Jurkat, Clone E6-1 (cell line): ENCODE measurements at places on chromosomes 3 and 15.

GRCh38 chr15:100112636-100113305, 229.0 kb downstream of the ADAMTS17 start:
- no peak for DNase-seq

- DNase-seq = no peak
Measured at GRCh38 chr3:134904776-134905646, 110.0 kb downstream of the EPHB1 start.

- DNase-seq = no peak
Measured at GRCh38 chr3:104943974-104944373, 422.7 kb upstream of the ALCAM start.

- no peak for DNase-seq
Measured at GRCh38 chr3:169026543-169027182, 636.8 kb downstream of the MECOM start.

DNA sequence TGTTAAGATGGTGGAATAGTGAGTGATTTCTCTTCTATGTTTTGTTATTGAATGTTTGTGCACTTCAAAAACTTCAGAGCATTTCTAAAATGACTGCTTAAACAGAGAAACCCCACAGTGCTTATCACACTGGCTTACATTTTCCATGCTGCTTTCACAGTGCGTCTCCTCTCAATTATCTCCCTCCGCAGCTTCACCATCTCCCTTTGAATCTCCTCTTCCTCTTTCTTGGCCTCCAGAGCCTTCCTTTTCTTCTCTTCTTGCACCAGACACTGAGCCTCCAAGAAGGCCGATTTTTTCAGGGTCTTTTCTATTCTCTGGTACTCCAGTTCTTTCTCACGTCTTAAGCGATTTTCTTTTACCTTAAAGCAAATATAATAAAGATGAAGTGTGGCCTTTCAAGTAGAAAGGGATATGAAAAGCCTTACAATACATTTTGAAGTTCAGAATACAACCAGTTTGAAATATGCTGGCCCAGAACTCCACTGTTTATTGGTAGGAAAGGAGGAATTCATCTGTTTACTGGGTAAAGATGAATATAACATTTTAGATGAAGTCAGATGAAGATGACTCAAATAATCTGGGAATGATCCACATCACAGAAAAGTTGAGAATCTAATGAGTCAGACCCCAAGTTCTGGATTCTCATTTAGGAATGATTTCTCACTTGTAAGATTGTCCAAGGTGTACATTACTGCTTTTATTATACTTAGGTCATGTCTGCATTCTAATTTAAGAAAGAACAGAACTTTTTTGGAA, 21.4 kb downstream of the CCDC191 start:
- no peak for DNase-seq

- no peak for DNase-seq
Measured at GRCh38 chr3:141402476-141403171, 34.3 kb downstream of the ZBTB38 start.

- no peak for DNase-seq
Measured at GRCh38 chr15:31458596-31459399, 132.2 kb downstream of the KLF13 start.

GRCh38 chr15:51775967-51776816, 24.8 kb downstream of the TMOD2 start:
- DNase-seq = peak; percentile 29

DNA sequence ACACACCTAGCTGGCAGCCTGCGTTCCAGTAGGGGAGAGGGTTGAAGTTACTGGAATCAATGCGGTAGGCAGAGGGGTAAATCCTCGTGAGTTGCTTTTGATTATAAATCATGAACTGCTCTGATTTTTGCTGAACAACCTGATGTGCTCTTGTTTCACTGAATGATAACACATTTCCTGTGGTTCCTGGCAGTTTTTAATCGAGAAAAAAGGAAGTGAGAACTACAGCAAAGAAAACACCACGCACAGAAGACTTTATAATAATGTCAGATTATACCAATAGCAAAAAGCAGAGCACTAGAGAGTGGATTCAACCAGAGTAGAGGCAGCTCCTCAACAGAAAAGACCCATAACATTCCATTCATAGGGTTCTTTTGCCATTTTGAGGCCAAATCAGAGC, 200.8 kb upstream of the STRIT1 start:
- peak; percentile 16 for DNase-seq

- peak; percentile 80 for DNase-seq
Measured at GRCh38 chr3:48478626-48479555, 25.1 kb downstream of the SHISA5 start.

DNA sequence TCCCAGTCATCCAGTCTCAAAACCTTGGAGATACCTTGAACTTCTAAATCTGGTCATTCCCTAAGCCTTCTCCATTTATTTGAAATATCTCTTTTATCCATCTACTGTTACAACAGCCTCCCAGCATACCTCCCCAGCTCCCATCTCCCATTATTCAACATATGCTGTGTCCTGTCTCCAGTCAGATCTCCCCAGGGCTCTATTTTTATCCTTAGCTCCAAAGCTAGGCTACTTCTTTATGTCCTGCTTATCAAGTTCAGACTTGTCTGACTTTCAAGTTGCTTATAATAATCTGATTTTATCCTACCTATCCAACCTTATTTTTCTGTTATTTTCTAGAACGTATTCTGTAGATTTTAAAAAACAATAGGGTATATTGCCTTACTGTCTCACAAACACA, 44.2 kb downstream of the IQGAP1 start:
- DNase-seq = no peak

DNA sequence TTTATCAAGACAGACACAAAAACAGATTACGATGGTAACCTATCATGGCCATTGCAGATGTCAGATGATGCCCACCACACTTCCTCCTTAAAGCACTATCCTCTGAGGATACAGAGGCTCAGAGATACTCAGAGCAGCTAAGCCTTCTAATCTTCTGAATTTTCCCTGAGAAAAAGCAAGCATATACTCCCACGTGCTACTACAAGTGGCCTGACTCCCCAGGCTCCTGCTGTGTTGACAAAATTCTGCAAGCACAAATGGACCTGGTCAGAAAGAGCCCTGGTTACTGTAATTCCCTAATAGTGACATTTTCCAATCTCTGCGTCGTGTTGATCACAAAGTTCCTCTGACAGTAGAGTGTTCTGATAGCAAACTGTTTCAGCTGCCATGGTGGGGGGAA, 207.1 kb downstream of the KCNMB2 start:
- no peak for DNase-seq

- DNase-seq = no peak
Measured at GRCh38 chr3:117735481-117736101, 1026.0 kb downstream of the TUSC7 start.

- no peak for DNase-seq
Measured at GRCh38 chr15:38874464-38874863, 309.9 kb upstream of the RASGRP1 start.

GRCh38 chr15:66780172-66780972, 78.3 kb downstream of the SMAD6 start:
- DNase-seq = no peak

- no peak for DNase-seq
Measured at GRCh38 chr3:43871627-43872245, 181.0 kb downstream of the ABHD5 start.

DNA sequence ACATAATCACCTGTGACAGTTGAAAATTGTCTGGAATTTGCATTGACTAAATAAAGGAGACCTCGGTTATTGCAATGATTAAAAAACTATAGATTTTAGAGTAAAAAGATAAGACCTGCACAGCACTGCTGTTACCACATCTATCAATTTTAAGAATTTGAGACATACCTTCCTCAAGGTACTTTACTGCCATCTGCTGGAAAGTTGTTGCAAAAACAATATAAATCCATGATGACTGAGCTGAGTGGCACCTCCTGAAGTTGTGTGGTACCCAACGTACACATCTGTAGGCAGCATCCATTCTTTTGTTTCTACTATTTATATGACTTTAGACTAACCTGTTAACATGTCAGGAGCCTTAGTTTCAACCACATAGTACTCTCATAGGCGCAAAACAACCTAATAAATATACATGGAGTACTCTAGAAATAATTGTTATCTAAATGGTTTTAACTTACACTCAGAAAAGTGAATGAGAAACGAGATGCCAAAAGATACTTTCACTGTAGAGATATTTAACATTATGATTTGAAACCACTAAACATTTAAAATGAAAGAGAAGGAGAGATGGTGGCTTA, 106.7 kb downstream of the GHSR start:
- peak; percentile 69 for DNase-seq

DNA sequence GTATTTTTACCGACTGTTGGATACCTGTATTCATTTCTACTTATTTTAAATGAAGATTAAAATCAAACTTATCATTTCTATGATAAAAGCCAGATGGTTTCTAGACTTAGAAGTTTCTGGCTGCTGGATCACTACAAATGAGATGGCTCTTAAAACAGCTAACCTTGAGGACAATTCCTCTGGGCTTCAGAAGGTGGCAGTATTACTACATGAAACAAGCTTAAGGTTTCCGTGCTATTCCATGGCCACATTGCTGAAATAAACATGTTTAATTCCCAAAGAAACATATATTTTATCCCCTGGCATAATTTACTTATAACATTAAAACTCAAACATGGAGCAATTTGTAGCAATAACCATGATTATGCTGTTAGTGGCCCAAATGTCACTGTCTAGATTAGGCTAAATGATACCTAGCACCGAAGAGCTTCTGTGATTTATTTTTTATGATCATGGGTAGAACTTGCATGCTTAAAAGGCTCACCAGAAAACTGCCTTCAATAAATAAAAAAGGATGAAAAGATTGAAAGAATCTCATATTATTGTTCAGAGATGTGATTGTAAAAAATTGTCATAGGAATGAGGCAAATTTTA, 204.0 kb upstream of the NANOGP8 start:
- DNase-seq = peak; percentile 16

GRCh38 chr15:99502661-99503060, 63.1 kb upstream of the MEF2A start:
- no peak for DNase-seq

- no peak for DNase-seq
Measured at GRCh38 chr15:61030451-61030850, 198.7 kb downstream of the RORA start.

DNA sequence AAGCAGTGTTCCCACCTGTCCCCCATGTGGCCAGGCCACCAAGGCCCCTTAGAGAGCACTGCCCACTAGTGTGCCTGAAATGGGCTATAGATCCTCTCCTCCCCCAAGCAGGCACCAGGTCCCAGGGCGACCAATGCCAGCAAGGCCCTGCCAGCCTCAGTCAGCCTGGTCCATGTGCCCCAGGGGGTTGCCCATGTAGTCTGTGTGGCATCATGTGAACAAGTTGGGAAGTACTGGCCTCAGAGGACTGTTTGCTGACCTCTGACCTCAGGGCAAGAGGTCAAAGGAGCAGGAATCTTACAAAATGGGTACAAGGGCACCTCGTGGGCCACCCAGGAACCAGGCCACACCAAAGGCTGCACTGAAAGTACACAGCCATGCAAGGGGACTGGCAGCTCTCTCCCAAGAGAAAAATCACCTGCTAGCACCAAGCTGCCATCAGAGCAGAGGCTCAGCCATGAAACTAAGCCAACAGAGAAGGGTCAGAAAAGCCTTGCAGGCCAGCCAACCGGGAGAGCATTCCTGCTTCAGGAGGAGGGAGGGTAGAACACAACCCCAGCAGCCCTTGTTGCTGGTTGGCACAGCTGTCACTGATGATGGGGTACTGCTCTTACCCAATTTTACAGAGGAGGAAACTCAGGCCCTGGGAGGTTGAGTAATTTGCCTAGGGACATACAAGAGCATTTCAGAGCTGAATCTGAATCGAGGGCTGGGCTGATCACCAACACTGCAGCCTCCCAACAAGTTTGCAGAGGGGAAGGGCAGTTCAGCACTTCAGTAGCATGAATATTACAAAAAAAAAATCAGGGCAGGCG, 5.2 kb upstream of the FURIN start:
- DNase-seq = no peak

DNA sequence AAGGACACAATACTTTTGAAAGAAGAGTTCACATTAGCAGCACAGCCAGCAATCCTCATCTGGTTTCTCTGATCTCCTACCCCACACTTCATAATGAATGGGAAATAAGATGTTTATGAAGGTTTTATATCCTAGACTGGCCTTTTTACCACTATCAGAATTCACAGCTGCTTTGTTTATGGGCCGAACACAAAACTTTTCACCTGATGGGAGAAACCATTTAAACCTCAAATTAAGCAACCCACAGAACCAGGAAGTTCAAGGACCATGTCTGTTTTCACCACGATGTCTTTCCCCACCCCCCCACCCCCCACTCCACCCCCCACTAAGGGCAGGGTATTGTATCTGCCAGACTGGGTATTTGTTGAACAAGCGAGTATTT, 11.3 kb upstream of the SETD5 start:
- no peak for DNase-seq

DNA sequence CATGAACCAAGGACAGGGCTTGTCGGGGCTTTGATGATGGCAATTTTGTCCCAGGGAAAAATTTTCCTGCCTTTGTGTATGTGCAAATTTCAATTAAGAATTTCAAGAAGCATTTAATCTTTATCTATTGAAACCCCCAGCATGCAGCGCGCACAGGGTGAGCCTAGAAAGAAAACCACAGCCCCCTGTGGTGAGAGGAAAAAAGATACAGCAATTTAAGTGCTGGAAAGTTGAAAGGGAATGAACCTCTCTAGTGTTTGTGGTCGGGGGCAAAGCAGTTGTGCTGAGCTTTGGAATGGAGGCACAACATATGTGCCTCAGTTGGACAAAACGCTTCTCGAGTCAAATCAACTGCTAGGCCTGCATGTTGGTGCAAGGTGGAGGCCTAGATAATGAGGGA, 111.8 kb upstream of the C15orf61 start:
- DNase-seq = peak; percentile 84

- no peak for DNase-seq
Measured at GRCh38 chr3:9196020-9196419, 53.4 kb downstream of the SRGAP3 start.

GRCh38 chr15:99442252-99442897, 123.4 kb upstream of the MEF2A start:
- DNase-seq = no peak

- DNase-seq = no peak
Measured at GRCh38 chr3:188209740-188210139, 55.8 kb downstream of the LPP start.
